Calu3 (cell line): ENCODE measurements at places on chromosomes 2 and 18. TPM values are rescaled to one million over a fixed set of nuclear protein-coding genes. Genes with fewer than 3 reads are reported as not detected.

UCN gene
- total RNA-seq = 4.6 and 6.6 TPM in 2 replicates

VIT gene
- total RNA-seq = not detected in 2 replicates

ETAA1 gene
- total RNA-seq = 12.2 and 12.6 TPM in 2 replicates

ERBB4 gene
- 2.2 and 2.9 TPM in 2 replicates for total RNA-seq

NR4A2 gene
- total RNA-seq = 4.9 and 6.2 TPM in 2 replicates

PIEZO2 gene
- 0.24 and 0.91 TPM in 2 replicates for total RNA-seq

COLEC12 gene
- not detected in 2 replicates for total RNA-seq

MXD1 gene
- 13.3 and 17.4 TPM in 2 replicates for total RNA-seq

PROKR1 gene
- total RNA-seq = not detected in 2 replicates

ITGA4 gene
- 0.33 and 0.34 TPM in 2 replicates for total RNA-seq

STPG4 gene
- 12.7 and 14.4 TPM in 2 replicates for total RNA-seq

CEP76 gene
- 10.1 and 12.7 TPM in 2 replicates for total RNA-seq

HOXD3 gene
- not detected in 2 replicates for total RNA-seq

ABI2 gene
- 52.4 and 79.6 TPM in 2 replicates for total RNA-seq

DNA sequence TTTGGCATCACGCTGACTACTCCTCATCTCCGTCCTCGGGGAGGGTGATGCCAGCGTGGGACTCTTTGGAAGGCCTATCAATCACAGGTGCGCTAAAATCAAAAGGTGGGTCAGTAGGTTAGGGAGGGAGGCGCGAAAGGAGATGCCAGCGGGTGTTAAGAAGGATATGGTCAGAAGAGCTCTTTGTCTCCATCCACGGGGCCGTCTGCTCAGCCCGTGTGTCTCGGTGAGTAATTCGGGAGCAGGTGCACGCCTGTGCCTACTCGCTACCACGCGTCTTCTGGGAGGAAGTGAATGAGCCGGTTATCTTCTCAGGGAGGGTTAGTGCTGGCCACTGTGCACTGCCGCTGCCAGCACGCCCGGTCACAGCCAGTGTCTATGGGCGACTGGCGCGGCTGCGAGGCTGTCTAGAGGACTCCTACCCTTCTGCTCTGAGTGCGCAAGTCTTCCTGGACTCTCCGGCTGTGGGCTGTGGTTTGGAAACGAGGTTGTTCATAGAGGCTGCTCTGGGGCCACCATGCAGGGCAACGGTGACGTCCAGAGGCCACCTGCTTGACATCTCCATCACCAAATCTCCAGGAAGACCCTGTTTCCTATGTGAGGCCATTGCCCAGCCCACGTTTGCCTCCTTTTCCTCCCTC is 153.4 kb downstream of the MBP start:
- no peak for DNase-seq

DNA sequence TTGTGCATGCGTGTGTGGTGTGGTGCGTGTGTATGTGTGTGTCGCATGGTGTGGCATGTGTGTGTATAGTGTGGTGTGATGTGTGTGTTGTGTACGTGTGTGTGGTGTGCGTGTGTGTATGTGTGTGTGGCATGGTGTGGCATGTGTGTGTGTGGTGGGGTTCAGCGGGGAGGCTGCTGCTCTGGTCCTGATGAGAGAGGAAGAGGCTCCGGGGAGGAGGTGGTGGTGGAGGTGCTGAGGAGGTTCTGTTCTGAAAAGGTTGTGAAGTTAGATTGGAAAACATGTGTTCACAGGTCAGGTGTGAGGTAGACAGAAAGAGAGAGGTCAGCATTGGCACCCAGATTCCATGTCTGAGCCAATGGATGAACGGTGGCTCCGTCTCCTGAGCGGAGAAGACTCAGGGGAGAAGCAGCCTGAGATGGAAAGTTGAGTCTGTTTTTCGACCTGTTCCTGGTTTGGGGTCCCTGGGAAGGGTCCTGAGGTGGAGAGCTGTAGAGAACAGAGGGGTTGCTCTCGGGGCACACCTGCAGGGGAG is 67.2 kb upstream of the HDAC4 start:
- no peak for DNase-seq

DNA sequence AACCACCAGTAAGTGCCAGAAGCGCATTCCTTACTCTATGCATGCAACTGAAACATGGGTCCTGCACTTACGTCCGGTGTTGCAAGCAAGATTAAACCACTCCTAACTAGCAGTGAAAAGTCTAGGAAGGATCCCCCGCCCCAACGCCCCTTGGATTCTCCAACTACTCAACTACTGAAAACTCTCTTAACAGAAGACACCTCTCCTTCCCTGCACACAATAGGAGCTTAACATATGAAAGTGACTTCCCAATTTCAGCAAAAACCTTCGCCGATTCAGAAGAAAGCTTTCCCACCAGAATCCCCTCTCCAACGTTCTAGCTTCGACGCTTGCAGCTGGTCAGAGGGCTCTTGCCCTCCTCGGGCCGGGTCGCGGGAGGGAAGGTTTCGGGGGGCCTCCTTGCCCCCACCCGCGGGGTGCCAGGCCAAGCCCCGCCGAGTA is 578 bp downstream of the IWS1 start:
- DNase-seq = no peak

DNA sequence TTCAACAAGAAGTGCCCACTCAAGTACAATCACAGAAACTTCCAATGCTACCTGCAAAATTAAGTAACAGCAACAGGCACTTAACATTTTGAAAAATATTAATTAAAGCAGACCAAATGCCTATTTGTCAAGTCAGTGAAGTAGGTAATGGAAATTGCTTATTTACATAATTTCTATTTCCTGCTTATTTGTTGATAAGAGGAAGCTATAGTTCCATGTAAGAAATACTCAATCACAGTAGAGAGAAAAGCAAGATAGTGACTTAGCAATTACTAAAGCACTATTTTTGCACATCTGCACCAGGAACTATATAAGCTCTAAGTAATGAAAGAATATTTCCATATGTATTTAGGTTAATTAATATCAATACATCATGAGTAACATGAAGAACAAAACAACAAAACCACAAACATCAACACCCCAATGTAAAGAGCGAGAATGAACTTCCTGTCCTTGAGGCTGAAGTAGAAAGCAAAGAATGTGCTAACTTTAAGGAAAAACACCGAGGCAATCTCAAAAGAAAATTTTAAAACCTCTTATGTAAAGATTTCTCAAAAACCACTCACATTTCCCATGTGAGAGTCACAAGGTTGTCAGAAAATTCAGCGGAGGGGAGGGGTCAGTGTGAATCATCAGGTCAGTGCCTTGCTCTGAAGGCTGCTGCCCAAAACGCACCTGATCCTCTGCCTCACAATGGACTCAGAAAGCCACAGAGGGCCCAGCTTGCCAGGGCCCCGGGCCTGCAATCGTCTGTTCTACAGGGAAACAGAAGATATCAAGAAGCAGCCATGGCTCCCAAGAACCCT is 12.5 kb downstream of the NPC1 start:
- DNase-seq = no peak

GRCh38 chr2:152627351-152627957 is 89.8 kb downstream of the PRPF40A start:
- peak; percentile 21 for DNase-seq

DNA sequence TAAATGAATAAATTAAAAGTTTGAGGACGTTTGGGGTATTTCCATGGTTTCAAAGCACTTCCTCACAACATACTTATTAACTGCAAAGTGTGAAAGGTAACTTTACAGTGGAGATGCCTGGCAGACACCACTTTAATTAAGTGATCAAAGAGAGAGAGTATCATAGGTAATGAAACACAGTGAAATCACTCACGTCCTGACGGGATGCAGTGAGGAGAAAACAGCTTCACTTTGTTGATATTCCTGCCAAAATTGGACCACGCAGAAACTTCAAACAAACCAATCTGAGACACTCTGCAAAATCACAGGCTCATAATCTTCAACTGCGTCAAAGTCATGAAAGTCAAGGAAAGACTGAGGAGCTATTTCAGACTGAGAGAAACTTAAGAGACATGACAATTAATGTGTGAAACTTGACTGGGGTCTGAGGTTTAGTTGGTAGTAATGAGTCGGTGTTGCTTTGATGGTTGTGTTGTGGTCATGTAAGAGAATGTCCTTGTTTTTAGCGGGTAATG is 66.0 kb upstream of the ITGB6 start:
- no peak for DNase-seq

DNA sequence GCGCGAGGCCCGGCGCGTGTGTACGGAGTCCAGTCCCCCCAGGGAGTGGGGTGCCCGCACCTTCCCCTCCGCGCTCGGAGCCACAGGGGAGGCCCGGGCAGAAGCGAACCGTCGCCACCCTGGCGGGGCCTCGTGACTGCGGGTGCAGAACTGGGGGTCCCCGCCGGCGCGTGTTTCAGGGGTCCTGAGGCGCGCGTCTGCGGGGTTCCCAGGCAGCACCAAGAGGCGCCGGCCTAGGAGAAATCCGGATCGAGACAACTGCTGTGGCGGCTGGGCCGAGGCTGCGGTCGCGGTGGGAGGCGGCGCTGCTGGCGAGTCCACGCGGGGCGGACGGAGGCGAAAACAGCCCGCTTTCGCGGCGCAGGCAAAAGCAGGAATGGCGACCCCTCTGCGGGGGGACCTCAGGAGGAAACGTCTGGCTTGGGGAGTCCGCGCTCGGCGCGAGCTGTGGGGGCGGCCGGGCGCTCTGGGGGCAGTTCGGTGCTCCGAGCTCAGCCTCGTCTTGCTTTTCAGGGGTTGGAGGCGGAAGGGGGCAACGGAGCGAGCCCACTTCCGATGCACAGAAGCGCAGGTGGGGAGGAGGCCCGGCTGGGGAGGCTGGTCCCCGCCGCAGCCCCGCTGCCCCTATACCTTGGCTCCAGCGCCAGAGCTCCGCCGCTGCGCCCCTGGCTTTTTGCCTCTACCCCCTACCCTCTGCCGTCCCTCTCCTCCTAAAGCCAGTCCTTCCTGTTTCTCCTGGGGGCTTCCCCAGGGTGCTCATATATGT is 81.5 kb upstream of the LDLRAD4 start:
- DNase-seq = peak; percentile 33

- DNase-seq = no peak
Observed at GRCh38 chr18:44054514-44054913, 626.2 kb upstream of the SETBP1 start.

GRCh38 chr18:11042247-11042646 is 107.1 kb downstream of the PIEZO2 start:
- DNase-seq = no peak

- peak; percentile 4 for DNase-seq
Observed at GRCh38 chr18:49400398-49401072, 59.9 kb downstream of the DYM start.

- no peak for DNase-seq
Observed at GRCh38 chr2:85151026-85151425, 17.8 kb downstream of the TCF7L1 start.

GRCh38 chr18:10153924-10154752 is 240.3 kb downstream of the VAPA start:
- no peak for DNase-seq

- DNase-seq = no peak
Observed at GRCh38 chr2:239285071-239285931, 115.5 kb downstream of the HDAC4 start.

- DNase-seq = no peak
Observed at GRCh38 chr2:222792001-222792611, 68.7 kb upstream of the ACSL3 start.

DNA sequence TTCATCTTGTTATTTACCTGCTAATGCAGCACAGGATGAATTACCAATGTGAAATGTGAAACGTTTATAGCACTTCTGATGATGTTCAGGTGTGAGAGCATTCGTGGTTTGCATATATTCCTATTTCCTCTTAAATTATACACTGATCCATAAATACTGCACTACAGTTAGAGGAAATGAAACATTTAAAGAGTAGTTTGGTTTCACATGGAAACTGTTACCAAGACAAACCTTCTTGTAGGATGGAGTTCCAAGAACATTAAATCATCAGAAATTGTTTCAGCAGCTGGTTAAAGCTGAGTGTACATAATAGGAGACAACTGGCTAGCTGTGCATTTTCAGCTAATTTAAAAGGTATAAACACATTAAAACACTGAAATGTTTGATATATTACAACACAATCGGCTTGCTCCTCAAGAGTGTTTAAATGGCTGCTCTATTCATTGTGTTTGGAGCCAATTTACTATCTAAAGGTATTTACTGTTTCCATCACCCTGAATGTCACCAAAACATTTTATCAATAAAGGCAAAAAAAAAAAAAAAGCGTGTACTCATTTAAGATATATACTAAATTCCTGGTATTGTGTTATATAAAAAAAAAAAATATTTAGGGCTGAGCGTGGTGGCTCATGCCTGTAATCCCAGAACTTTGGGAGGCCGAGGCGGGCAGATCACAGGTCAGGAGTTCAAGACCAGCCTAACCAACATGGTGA is 100.6 kb downstream of the DYM start:
- no peak for DNase-seq

- DNase-seq = no peak
Observed at GRCh38 chr2:49110571-49110970, 43.7 kb downstream of the FSHR start.

GRCh38 chr18:28469946-28470345 is 293.0 kb upstream of the CDH2 start:
- no peak for DNase-seq

- DNase-seq = peak; percentile 75
Observed at GRCh38 chr2:64522843-64523428, 1.2 kb upstream of the AFTPH start.

DNA sequence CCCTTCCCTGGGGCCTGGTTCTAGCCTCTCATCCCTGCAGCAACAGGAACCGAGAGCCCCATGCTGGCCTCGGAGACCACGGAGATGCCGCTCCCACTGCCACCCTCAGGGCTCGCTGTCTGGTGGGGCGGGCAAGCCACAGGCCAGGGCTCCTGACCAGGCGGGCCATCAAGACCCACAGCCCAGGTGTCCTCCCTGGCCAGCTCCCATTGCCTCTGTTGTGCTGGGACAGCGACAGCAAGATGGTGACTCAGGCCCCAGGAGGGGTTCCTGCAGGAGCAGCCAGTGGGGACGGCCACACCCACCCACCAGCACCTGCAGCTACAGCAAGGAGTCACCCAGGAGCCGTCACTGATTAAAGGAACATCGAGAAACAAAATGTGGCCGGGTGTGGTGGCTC is 7.4 kb downstream of the KLHL30 start:
- peak; percentile 58 for DNase-seq

DNA sequence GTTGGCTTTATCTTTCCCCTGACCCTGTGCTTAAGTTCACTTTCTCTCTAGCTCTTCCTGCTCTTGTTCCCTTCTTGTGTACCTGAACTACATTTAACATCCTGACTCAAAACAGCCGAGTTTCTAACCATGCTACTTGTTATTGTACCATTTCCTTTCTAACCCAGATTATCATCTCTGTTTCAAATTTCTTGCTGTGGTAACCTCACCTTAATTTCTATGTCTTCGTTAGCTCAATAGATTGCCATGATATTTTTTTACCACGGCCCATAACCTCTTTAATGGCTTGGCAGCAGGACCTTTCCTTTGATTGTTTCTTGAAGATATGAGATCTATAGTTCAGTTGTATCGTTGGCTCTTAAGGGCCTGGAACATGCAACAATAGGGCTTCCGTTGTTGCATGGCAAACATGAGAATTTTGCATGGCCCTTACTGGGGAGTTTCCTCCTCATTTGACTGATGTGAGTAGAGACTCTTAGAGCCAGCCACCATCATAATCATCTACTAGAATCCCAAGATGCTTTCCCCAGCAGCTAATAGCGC is 11.1 kb downstream of the CFAP36 start:
- DNase-seq = no peak

- no peak for DNase-seq
Observed at GRCh38 chr2:19356545-19357401, 1.6 kb downstream of the OSR1 start.

GRCh38 chr2:232353096-232353495 is 25.5 kb upstream of the ALPP start:
- no peak for DNase-seq

GRCh38 chr18:36314098-36314497 is 16.6 kb downstream of the FHOD3 start:
- no peak for DNase-seq

- no peak for DNase-seq
Observed at GRCh38 chr2:42052702-42053481, 5.1 kb downstream of the PKDCC start.

GRCh38 chr2:227406177-227407031 is 18.7 kb upstream of the SCYGR1 start:
- peak; percentile 78 for DNase-seq
